Posterior vena cava (tissue), 2 donors: ENCODE measurements at places on chromosomes 2 and 18. TPM values are rescaled to one million over a fixed set of nuclear protein-coding genes. Genes with fewer than 3 reads are reported as not detected.

The LIMS3 gene
- total RNA-seq: 4.9 TPM

The ZDBF2 gene
- 16.0 TPM for total RNA-seq

The KRTCAP3 gene
- total RNA-seq: 0.46 TPM

The FIGN gene
- total RNA-seq: 14.4 TPM

The NOL4 gene
- total RNA-seq: 0.38 TPM
